ENCODE measurements at places on chromosomes 1 and 21. TPM values are rescaled to one million over a fixed set of nuclear protein-coding genes. Genes with fewer than 3 reads are reported as not detected.

CAMK2N1 gene
- 87.2 TPM for polyA plus RNA-seq

IL22RA1 gene
- 0.11 TPM for polyA plus RNA-seq

CDC42SE1 gene
- polyA plus RNA-seq: 56.4 TPM

FTCD gene
- polyA plus RNA-seq: 30.0 TPM

RHOU gene
- 21.4 TPM for polyA plus RNA-seq

PADI1 gene
- not detected for polyA plus RNA-seq

ANKRD65 gene
- polyA plus RNA-seq: 8.4 TPM

AKR7A3 gene
- 3.6 TPM for polyA plus RNA-seq

CD52 gene
- polyA plus RNA-seq: 6.6 TPM

OR2T29 gene
- not detected for polyA plus RNA-seq

FAM177B gene
- 0.22 TPM for polyA plus RNA-seq

OR2W3 gene
- polyA plus RNA-seq: not detected

TMEM52 gene
- 0.95 TPM for polyA plus RNA-seq

IGSF3 gene
- 26.2 TPM for polyA plus RNA-seq

ITSN1 gene
- 46.0 TPM for polyA plus RNA-seq

KCNA3 gene
- 0.11 TPM for polyA plus RNA-seq

ANP32E gene
- 142 TPM for polyA plus RNA-seq
